Left lobe of liver (tissue), 2 donors: ENCODE measurements at places on chromosomes 2 and 18.
A peak's percentile ranks its signal among the peaks of the same experiment; 100 is the strongest.

GRCh38 chr2:143426296-143426695 lies 297.1 kb downstream of the ARHGAP15 start:
- DNase-seq: no peak

GRCh38 chr2:9686061-9686460 lies 55.3 kb upstream of the YWHAQ start:
- DNase-seq: no peak

GRCh38 chr2:26618611-26619010 lies 22.6 kb downstream of the CIB4 start:
- no peak for DNase-seq

DNA sequence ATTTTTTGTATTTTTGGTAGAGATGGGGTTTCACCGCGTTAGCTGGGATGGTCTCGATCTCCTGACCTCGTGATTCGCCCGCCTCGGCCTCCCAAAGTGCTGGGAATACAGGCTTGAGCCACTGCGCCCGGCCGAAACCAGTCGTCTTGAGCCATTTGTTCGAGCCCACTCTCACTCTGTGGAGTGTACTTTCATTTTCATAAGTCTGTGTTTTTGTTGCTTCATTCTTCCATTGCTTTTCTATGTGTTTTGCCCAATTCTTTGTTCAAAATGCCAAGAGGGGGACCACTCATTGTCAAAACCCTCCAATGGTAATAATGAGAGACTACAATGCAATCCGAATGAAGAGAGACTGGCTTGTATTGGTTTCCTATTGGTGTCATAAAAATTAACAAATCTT lies 1545.5 kb upstream of the DDX18 start:
- no peak for DNase-seq

DNA sequence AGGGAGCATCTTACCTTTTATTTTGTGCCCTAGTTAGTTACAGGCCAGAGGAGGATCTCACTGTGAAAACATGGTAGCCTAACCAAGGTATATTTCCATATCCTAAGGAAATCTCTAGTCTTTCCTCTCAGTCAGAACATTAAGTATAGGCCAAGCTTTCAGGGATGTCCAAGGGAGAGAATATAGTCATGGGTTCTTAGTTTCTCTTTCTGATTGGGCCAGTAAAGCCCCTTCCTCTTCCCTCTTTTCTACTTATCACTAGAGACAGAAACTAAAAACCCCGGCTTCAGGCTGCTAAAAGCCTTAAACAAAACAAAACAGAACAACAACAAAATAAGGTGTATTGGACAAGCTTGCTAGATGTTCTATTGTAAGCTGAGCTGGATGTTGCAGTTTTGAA lies 44.3 kb upstream of the TNFRSF11A start:
- no peak for DNase-seq

DNA sequence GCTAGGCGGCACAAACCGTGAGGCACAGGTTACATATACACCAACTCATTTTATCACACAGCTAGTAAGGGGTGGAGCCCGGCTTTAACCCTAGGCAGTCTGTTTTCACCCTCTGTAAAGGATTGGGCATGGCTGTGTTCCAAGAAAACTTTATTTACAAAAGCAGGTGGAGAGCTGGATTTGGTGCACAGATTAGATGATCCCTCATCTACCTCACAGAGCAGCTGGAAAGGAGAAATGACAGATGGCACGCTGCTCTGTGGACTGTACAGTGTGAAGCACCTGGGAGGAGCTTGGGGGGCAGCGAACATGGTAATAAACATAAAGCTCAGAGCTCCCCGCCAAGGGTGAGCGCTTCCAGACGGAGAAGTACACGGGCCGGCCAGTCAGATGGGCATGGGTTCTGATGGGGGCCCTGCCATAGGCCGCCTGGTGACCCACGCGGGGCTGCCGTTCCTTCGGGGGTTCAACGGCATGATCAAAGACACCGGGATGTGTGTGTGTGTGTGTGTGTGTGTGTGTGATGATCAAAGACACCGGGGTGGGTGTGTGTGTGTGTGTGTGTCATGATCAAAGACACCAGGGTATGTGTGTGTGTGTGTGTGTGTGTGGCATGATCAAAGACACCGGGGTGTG lies 862 bp upstream of the TMEM177 start:
- peak; percentile 68 for DNase-seq

DNA sequence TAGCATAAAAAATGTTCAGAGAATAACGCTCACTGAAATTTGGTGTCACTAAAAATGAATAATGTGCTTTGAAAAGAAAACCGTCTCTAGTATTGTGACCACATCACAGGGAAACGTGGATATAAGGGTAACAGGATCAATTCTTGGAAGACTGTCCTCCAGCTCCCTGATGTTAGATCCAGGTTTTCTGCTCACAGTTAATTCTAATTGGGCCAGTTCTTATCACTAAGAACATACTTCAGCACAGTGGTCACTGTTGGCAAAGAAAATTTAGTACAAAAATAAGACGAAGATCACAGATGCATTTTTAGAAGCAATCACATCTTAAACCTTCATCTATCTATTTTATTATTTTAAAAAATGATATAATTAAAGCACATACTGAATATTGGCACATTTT lies 57.0 kb upstream of the CD226 start:
- no peak for DNase-seq

DNA sequence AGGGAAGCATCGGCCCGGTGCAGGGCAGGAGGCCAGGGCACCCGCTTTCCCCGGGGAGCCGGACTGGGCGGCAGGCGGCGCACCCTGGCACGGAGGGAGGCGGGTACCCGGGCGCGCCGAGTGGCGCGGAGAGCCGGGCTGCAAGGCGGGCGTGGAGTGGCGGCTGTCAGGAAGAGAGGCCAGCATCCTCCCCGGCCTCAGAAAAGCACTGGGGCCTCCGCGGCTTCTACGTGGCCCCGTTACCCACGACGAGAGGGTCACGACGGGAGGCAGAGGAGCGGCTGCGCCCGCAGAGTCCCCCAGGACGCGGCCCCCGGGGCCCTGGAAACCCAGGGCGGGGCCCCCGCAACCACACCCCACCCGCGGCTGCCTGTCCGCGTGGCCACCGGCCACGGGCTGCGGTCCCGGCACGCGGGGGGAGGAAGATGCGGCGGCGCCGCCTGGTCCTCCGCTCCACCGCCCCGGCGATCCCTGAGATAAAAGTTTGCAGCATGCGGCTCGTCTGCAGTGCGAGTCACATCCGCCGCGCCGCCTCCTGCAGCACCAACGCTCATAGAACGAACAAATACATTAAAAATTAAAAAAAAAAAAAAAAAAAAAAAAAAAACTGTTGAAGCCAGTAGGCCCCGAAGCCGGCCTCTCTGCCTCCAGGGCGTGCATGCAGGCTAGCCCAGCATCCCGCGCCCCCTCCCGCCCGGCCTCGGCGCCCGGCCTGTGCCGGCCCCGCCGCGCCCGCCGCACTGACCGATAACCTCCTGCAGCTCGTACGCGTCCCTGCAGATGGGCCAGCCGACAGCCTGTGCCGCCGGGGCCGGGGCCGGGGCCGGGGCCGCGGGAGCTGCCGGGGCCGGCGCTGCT lies 683 bp downstream of the STK39 start:
- DNase-seq: peak; percentile 60

DNA sequence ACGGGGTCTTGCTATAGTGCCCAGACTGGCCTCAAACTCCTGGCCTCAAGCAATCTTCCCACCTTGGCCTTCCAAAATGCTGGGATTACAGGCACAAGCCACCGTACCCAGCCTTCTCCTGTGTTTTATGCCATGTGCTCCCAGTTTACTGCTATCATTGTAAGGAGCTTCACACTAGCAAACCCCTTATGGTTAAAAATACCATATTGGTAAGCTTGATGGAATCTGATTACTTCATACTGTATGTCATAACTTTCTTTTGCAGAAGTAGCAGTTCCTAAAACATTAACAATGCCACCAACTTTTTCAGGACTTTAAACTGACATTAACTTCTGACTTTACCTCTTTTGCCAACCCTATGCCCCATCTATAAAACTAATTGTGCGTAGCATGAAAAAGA lies 36.2 kb downstream of the HAT1 start:
- DNase-seq: no peak

GRCh38 chr2:71150082-71150816 lies 19.8 kb downstream of the MPHOSPH10 start:
- DNase-seq: no peak

DNA sequence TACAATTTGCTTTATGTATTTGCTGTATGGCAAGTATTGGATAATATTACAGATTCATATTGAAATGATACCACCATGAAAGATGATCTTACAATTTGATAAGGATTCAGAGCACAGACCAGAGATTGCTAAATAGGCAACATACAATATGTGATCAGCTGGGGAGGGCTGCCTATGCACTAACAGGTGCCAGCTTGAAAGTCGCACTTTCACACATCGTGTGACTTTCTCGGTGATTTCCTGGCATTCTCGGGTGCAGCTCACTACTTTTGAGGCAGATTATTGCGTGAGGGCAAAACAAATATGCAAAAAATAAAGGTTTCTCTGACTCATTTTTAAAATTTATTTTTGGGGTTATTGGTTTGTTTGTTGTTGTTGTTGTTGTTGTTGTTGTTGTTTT lies 36.0 kb downstream of the RBMS1 start:
- DNase-seq: no peak

- DNase-seq: no peak
These were observed at the start of gene WNT10A for GRCh38 chr2:218880102-218880858. WNT10A (plus strand) TSS chr2:218880852; CDS start chr2:218880996, 144 bp downstream.

GRCh38 chr2:178914259-178914849 lies 107.1 kb upstream of the TTN start:
- DNase-seq: peak; percentile 75

GRCh38 chr2:157192445-157193423 lies 64.8 kb upstream of the GALNT5 start:
- no peak for DNase-seq
